ENCODE measurements at places on chromosomes 2 and 18. TPM values are rescaled to one million over a fixed set of nuclear protein-coding genes. Genes with fewer than 3 reads are reported as not detected.
A peak's percentile ranks its signal among the peaks of the same experiment; 100 is the strongest.

The UGT1A4 gene
- total RNA-seq, result not detected

The SULT1C2 gene
- total RNA-seq, result 2.9 TPM

DNA sequence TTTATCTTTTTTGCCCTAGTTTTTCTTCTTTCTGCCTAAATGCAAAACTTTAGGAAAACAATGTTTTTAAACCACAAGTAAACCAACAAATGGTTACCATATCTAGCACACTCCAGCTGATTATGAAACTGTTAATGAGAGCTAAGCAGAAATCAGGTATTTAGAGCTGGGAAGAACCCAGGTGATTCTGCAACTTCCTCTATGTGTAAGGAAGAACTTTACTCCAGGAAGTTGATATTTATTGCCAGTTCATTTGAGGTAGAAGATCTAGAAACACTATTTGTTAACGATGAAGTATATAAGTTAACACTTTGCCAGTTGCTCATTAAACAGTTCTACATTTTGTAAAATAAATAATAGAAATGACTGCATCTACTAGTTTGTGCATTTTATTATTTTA lies 409.7 kb downstream of the XIRP2 start:
- no peaks in the 10 kb centered on the region for H3K27me3 ChIP-seq
- no peak overlapping the region for H3K27ac ChIP-seq
- no peaks in the 10 kb centered on the region for H3K36me3 ChIP-seq
- no peak overlapping the region for H3K4me3 ChIP-seq

- H3K27me3 ChIP-seq, result no peaks in the 10 kb centered on the region
- no peaks in the 10 kb centered on the region for H3K4me1 ChIP-seq
- DNase-seq, result no peak
- no peak overlapping the region for H3K27ac ChIP-seq
- no peaks in the 10 kb centered on the region for H3K36me3 ChIP-seq
These were observed 95.2 kb upstream of the GULP1 start for GRCh38 chr2:188196343-188197008.

GRCh38 chr2:32260376-32260775 lies 4.3 kb downstream of the NLRC4 start:
- no peaks in the 10 kb centered on the region for H3K36me3 ChIP-seq
- no peak for DNase-seq
- no peaks in the 10 kb centered on the region for H3K4me1 ChIP-seq
- H3K27ac ChIP-seq, result no peak overlapping the region
- H3K27me3 ChIP-seq, result no peaks in the 10 kb centered on the region
- no peak overlapping the region for H3K4me3 ChIP-seq

DNA sequence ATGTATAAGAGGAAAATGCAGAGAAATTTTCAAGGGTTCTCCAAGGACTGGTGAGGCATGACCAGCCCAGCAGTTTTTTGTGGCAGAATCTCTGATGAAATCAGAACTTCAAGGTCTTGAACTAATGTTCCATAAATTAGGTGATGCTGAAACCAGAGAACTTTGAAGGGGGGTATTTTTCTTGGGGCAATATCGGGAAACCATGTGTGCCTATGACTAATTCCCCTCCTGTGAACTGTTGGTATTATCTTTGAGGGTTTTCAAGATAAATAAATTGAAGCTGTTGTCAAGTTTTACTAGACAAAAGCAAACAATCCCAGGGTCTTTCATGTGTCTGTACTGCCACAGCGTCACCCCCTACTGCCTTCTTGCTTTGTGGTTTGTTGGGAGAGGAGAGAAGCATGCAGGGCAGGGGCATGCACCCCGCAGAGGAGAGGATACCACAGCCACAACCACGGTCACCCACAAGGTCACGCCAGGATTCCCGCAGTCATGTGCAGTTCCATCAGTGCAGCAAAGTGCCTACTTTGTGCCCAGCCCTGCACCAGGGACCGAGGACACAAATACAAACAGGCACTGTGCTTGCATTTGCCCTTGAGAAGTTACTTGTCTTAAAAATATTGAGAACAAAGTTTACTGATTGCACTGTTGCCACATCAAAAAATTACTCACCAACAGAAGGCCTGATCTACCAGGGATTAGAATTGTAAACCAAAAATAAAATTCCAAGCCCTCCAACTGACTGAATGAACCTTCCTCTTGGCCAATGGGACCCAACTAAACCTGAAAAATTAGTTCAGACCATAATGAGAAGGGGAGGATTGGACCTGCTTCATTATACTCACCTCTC lies 413.3 kb upstream of the TRIB2 start:
- H3K36me3 ChIP-seq, result no peaks in the 10 kb centered on the region
- DNase-seq, result no peak

DNA sequence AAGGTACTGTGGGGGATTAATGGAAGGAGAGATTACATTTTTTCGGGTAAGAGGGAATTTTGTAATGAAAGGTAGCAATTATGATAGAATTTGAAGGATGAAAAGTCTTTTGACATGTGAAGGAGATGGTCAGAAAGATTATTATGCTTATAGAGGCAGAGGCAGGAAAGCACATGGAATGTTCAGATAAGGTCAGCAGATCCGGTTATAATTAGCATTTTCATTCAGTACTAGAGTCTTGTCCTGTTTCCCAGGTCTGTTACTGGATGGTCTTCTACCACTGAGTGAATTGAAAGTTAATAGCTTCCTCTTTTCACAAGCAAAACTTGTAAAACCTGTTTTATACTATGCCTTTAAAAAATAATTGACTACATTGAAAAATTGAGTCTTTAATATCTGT lies 116.9 kb downstream of the PHLPP1 start:
- H3K27me3 ChIP-seq, result no peaks in the 10 kb centered on the region
- H3K27ac ChIP-seq, result no peak overlapping the region
- no peaks in the 10 kb centered on the region for H3K4me1 ChIP-seq
- peaks cover 5% of the 10 kb centered on the region for H3K36me3 ChIP-seq
- DNase-seq, result no peak
- H3K4me3 ChIP-seq, result no peak overlapping the region

DNA sequence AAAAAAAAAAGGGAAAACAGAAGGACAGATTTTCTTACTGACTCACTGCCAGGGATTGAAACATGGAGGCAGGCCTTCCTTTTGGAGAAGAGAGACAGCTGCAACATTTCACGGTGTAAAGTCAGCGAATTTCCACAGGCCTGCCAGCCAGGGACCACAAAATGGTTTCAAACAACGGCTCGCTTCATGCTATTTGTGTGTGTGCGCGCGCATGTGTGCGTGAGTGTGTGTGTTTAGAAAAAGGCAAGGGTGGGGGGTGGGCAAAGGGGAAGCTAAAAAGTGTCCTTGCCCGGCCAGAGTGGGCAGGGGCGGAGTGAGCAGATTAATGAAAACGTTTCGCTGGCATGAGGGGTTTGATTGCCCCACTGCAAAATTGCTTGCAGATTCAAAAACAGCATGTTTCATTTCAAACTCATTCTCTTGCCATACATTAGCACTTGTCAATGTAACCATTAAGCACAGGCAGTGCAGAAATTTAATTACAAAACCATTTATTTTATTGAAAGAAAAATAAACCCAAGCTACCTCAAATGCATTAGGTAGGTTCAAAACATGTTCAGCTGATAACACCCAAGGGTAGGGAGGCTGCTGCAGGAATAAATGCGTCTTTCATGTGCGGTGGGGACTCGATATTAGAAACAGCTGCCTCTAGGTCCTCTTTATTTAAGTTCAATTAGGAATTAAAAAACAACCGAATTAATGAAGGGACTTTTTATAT lies 182.1 kb upstream of the SIX2 start:
- no peak overlapping the region for H3K4me3 ChIP-seq
- DNase-seq, result peak; percentile 78
- H3K36me3 ChIP-seq, result no peaks in the 10 kb centered on the region
- peaks cover 10% of the 10 kb centered on the region for H3K4me1 ChIP-seq
- no peak overlapping the region for H3K27ac ChIP-seq
- H3K27me3 ChIP-seq, result no peaks in the 10 kb centered on the region

DNA sequence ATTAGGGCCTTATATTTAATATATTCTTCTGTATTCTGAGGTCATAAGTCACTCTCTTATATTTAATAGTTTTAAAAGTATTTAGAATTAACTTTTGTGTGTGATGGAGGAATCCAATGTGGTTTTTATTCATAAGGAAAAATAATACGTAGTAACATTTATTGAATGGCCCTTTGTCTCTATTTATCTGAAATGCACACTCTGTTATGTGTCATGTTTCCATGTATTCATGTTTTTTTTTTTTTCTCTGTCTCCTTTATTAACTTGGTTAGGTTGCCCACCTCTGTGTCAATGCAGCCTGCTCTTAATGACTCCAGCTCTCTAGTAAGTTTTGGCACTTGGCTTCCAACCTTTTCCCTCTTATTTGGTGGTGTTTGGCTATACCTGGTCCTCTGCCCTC lies 33.8 kb downstream of the RNF144A start:
- no peak overlapping the region for H3K4me3 ChIP-seq
- no peak for DNase-seq
- H3K27ac ChIP-seq, result no peak overlapping the region
- H3K4me1 ChIP-seq, result peaks cover 4% of the 10 kb centered on the region
- peaks cover 6% of the 10 kb centered on the region for H3K36me3 ChIP-seq

DNA sequence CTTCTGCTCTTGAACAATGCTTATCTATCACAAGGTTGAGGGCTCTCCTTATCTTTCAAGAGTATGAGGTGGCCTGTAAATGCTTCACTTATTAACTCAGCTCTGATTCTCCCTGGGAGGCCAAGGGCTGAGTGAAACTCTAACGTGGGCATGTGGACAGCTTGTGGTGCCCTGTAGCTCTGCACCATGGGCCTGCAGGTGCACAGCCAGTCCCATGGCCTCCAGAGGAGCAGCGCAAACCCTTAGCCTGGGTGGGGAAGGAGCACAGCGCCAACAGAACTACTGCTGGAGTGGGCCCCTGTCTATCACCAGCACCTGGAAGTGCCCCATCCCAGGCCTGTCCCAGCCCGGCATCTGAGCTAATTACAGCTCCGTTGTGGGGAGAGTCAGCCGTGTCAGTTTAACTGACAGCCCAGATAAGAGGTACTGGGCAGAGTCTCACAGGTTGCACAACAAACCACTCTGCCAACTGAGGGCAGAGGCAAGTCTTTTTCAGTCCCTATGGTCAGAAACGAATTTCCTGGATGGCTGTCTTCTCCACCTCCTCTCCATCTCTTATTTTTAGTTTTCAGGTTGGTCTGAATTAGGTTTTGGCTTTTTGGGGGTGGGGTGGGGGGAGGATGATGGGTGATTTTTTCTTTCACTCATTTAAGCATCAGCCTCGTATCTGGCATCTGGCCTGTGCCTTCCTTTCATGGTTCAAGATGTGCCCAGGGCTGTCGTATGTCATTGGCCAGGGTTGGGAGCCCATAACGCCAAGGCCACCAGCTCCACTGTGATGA lies 219.5 kb downstream of the BCL2 start:
- peaks cover 3% of the 10 kb centered on the region for H3K4me1 ChIP-seq
- no peak overlapping the region for H3K27ac ChIP-seq
- no peaks in the 10 kb centered on the region for H3K36me3 ChIP-seq

DNA sequence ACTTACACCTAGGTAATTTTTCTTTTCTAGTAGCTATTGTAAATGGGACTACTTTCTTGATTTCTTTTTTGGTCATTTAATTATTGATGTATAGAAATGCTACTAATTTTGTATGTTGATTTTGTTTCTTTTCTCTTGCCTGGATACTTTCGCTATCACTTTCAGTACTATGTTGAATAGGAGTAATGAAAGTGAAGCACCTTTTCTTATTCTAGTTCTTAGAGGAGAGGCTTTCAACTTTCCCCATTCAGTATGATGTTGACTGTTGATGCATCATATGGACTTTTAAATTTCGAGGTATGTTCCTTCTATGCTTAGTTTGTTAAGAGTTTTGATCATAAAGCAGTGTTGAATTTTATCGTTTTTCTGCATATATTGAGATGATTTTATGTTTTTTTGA lies 142.5 kb downstream of the CDH19 start:
- H3K27ac ChIP-seq, result no peak overlapping the region
- no peak overlapping the region for H3K4me3 ChIP-seq
- no peaks in the 10 kb centered on the region for H3K4me1 ChIP-seq
- H3K27me3 ChIP-seq, result no peaks in the 10 kb centered on the region
- no peak for DNase-seq

- H3K27ac ChIP-seq, result no peak overlapping the region
- no peaks in the 10 kb centered on the region for H3K27me3 ChIP-seq
- no peak overlapping the region for H3K4me3 ChIP-seq
- peaks cover 6% of the 10 kb centered on the region for H3K4me1 ChIP-seq
- peaks cover 8% of the 10 kb centered on the region for H3K36me3 ChIP-seq
These were observed 199.6 kb downstream of the LDLRAD4 start for GRCh38 chr18:13418013-13418710.

DNA sequence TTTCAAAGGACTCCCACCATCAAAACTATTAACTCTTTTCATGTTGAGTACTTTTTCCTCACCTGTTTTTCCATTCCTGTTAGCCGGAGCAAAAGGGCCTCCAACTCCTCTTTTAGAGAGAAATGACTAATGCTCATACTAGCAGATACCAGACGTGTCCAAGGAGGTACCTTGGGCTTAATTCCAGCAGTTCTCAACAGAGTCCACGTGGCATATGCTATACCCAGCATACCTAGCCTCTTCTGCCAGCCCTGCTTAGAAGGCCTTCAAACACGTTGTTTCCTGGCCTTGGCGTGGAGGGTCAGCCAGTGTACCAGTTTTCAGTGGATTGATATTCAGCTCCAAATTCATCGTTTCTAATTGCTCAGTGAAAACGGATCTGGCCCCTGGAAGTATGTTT lies 123.9 kb downstream of the MGAT5 start:
- no peak overlapping the region for H3K4me3 ChIP-seq
- no peak overlapping the region for H3K27ac ChIP-seq
- H3K4me1 ChIP-seq, result peaks cover 4% of the 10 kb centered on the region
- no peak for DNase-seq
- H3K36me3 ChIP-seq, result no peaks in the 10 kb centered on the region
- H3K27me3 ChIP-seq, result no peaks in the 10 kb centered on the region
